ENCODE measurements at places on chromosomes 11 and 22.

- DNase-seq = no peak
These were observed 52.7 kb upstream of the HTATIP2 start for GRCh38 chr11:20310596-20311394.

GRCh38 chr22:28027453-28028448 is 108.7 kb upstream of the PITPNB start:
- DNase-seq = peak; percentile 45

DNA sequence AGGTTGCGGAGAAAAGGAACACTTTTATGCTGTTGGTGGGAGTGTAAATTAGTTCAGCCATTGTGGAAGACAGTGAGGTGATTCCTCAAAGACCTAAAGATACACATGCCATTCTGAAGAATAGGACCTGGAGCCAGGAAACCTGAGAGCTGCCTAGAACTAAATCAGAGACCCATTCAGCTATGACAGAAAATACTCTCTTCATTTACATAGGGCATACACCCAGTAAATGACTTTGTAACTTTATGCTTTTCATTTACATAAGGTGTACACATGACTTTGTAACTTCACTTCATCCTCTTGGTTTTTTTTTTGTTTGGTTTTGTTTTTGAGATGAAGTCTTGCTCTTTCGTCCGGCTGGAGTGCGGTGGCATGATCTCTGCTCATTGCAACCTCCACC is 25.1 kb upstream of the APLNR start:
- no peak for DNase-seq

DNA sequence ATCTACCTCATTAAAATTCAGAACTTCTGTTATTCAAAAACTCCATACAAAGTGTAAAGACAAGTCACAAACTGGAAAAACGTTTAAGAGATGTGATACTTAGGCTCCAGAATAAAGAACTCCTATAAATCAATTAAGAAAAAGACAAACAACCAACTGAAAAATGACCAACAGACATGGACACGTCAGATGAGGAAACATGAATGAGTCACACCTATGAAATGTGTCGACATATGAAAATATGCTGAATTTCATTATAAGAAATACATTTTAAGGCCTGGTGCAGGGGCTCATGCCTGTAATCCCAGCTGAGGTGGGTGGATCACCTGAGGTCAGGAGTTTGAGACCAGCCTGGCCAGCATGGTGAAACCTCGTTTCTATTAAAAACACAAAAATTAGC is 78.7 kb downstream of the ENTHD1 start:
- DNase-seq = no peak

- DNase-seq = no peak
These were observed 7.9 kb downstream of the PACS1 start for GRCh38 chr11:66077927-66078326.

DNA sequence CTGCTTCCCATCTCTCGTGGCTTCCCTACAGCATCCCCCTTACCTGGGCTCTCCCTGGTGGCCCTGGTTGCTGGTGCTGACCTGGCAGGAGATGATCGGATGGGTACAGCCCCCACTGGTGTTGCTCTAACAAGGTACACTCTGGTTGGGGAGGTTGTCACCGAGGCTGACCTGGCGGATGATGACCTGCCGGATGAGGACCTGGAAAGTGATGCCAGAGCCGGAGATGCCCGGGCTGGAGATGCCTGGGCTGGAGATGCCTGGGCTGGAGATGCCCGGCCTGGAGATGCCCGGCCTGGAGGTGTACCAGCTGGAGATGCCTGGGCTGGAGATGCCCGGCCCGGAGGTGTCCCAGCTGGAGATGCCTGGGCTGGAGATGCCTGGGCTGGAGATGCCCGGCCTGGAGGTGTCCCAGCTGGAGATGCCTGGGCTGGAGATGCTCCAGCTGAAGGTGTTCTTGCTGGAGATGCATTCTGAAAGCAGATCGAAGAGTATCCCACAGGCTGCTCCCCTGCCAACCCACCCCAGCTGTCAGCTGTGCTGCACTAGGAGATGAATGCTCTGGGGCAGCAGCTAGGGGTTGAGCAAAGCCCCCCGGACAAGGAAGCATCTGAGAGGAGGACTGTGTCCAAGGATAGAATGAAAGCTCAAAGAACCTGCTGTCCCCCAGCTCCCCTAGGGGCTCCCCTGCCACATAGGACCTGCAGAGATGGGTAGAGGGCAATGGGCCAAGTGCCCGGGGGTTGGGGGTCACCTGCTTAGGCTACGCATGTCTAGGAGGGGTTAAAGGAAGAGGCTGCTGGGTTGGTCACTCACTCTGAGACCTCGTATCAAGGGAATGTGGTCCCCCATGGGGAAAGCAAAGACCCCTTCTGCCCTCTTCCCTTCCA is 10.6 kb downstream of the TMPRSS13 start:
- DNase-seq = no peak

- peak; percentile 83 for DNase-seq
These were observed 1.3 kb upstream of the PATZ1 start for GRCh38 chr22:31347251-31348008.

- no peak for DNase-seq
These were observed 562.8 kb upstream of the CCDC179 start for GRCh38 chr11:23423104-23423503.

DNA sequence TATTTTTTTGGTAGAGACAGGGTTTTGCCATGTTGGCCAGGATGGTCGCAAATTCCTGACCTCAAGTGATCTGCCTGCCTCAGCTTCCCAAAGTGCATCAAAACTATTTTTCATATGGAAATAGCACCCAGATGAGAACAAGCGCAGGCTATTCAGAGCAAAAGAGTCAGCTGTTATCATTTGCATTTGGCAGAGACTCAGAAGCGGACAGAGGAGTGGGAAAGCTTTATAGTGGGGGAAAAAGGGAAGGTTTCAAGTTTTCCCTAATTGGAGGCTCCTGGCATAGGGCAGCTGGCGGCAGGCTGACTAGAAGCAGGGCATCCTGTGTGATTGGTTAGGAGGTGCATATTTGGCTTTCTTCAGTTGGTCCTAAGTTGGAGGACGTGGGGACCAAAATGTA is 20.2 kb downstream of the ATG13 start:
- DNase-seq = no peak

DNA sequence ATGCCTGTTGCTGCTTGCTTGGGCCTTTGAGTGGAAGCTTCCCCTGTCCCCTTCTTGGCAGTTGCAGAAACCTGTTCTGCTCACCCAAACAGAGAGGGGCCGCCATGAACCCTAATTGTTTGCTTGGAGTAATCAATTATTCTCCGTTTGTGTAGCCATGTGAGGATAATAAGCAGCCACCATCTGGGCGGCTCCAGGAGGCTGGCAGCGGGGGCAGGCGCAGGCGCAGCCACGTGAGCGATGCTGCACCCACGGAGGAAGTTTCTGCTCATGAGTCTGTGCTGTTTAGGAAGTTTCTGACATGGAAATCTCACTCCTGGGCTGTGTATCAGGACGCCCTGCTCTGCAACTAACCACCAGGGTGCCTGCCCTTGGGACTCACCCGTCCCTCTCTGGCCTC is 90.1 kb downstream of the MPPED1 start:
- DNase-seq = no peak

DNA sequence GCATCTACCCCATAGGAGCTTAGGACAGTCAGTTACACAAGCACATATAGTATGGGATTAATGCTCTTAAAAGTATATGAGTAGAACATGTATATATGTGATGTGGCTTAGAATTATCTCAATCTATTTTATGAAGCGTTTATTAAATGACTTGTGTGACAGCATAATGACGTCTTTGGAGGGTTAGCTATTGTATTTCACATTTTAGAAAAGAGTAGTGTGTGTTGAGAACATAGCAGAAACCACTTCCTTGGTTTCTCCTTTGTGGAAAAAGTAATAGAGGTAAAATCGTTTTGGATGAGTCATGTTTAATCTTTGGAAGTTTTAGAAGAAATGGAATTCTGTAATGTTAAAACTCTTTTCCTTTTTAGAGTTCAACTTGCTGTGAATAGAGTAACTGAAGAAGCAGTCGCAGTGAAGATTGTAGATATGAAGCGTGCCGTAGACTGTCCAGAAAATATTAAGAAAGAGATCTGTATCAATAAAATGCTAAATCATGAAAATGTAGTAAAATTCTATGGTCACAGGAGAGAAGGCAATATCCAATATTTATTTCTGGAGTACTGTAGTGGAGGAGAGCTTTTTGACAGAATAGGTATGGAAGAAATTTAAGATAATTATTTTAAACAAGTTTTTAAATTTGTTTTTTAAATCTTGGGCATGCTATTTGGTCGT is 2.4 kb downstream of the CHEK1 start:
- DNase-seq = no peak

- DNase-seq = no peak
These were observed 45.0 kb downstream of the PDE2A start for GRCh38 chr11:72629266-72629665.

DNA sequence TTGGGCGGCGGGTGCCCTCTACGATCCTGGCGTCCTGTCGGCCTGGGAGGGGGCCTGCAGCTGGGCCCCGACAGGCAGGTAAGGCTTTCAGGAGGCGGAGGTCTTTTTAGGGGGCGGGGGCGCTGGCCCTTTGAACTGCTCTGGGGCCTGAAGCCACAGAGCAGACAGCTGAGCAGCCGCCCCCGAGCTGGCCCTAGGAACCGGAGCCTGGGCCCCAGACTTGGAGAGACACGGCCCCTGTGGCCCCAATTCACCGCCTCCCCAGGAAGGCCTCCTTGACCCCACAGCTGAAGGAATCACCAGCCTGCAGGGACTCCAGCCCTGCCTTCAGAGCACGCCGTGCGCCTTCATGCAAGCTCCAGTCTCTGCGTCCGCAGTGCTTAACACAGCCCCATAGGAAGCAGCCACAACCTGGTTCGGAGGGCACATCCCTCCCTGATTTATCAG is 618 bp upstream of the CERK start:
- DNase-seq = no peak

DNA sequence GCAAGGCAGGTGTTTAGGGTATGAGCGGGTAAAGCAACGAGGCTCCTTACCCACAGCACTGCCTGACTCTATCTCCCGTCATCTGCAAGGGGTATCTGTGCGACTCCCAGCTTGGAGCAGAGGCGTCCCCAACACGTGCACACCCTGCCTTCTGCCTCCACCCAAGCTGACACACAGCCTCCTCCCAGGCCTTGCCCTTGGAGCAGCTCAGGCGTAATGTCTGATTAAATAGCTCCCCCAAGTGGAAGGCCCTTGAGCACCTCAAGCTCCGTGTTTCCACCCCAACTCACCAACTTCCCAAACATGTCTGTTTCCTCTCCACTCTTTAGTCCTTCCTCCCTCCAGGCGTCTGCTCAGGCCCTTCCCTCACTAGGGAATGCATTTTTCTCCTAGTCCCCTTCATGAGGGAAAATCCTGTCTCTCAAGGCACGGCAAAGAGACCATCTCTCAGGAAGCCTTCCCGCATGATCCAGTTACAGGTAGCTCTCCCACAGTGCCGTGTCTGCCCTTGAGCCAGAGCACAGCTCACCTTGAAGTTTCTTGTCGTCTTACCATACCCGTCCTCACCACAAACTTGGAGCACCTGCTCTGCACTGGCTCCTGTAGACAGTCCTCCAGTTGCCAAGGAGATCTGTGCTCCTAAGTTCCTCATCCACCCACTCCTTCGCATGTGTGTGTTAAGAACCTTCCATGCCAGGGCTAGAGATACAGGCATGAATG is 15.8 kb downstream of the CYB5R2 start:
- DNase-seq = peak; percentile 69

GRCh38 chr11:99015634-99016454 is 4.9 kb upstream of the CNTN5 start:
- DNase-seq = peak; percentile 42

- DNase-seq = no peak
These were observed 36.9 kb upstream of the PRR5 start for GRCh38 chr22:44665115-44665514.

GRCh38 chr11:123474994-123475393 is 44.9 kb downstream of the GRAMD1B start:
- DNase-seq = no peak

GRCh38 chr11:106763501-106763900 is 254.8 kb downstream of the GUCY1A2 start:
- DNase-seq = no peak

GRCh38 chr11:10937385-10937771 is 79.5 kb upstream of the ZBED5 start:
- DNase-seq = no peak

DNA sequence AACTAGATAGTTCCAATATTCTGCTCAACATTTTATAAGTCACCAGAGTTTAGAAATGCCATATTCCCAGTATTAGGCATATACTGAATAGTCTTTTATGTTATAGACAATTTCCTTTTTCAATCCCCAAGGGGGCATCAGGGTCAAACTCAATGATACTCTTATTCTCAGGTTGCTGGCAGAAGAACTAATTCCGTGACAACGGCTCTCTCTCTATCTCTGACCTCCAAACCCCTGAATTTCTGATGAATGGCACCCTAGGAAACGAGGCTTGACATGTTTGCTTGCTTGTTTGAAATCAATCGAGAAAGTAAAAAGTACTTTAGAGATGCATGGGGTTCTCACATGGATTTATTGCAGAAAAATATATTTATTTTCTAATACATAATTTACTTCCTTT is 160.1 kb downstream of the CASP12 start:
- DNase-seq = no peak
